PC-9 (cell line): ENCODE measurements at places on chromosomes 5 and 9.

DNA sequence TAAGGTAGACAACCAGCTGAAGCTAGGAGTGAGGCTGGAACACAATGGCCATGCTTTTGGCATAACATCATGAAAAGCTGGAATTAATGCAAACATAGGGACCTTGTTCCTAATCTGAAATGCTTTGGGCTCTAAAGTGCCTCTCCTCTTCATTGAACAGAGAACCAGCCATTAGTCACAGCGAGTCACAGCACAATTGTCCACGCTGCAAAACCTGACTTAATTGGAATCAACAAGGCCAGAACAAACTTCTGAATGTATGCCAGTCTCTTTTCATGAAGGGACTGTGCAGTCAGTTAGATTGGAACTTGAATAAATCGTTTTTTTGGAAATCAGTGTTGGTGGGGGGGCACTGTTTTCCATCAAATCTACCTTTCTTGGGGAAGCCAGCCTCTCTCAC is 96.5 kb downstream of the JAKMIP2 start:
- no peak for DNase-seq
- H3K27me3 ChIP-seq, result 0 out of 2 replicates have a peak, but pooled peaks cover 4% of the 10 kb centered on the region
- H3K36me3 ChIP-seq, result no peaks in the 10 kb centered on the region

GRCh38 chr5:30596495-30597064 is 596.9 kb upstream of the CDH6 start:
- no peaks in the 10 kb centered on the region for H3K27me3 ChIP-seq
- no peak overlapping the region for H3K27ac ChIP-seq
- H3K36me3 ChIP-seq, result no peaks in the 10 kb centered on the region
- no peak for DNase-seq
- H3K4me1 ChIP-seq, result no peaks in the 10 kb centered on the region

DNA sequence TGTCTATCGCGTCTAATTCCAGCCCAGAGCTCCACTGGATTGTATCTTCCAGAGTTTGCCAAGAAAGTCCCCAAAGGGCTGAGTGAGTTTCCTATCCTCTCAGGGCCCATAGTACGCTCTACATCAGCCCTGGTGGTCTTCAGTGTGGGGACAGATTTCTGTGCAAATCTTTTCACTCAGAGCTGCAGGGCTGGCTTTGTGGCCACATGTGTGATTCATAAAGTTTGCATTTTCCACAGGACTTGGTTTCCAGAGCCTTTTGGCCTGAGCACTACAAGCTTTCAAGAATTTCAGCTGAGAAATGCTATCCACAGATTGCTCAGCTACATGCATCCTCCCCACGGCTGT is 76.7 kb upstream of the CXCL14 start:
- no peak overlapping the region for H3K4me3 ChIP-seq
- H3K4me1 ChIP-seq, result no peaks in the 10 kb centered on the region
- no peak for DNase-seq
- H3K27me3 ChIP-seq, result peaks cover 40% of the 10 kb centered on the region
- H3K36me3 ChIP-seq, result no peaks in the 10 kb centered on the region

- no peak overlapping the region for H3K4me3 ChIP-seq
- H3K36me3 ChIP-seq, result no peaks in the 10 kb centered on the region
- H3K27me3 ChIP-seq, result no peaks in the 10 kb centered on the region
- H3K27ac ChIP-seq, result no peak overlapping the region
Measured at GRCh38 chr5:45284436-45284835, 411.7 kb downstream of the HCN1 start.
